Lung (tissue), 17 donors: ENCODE measurements at places on chromosomes 1 and 21. TPM values are rescaled to one million over a fixed set of nuclear protein-coding genes. Genes with fewer than 3 reads are reported as not detected.
A peak's percentile ranks its signal among the peaks of the same experiment; 100 is the strongest.

The CELA3A gene
- 0.26 TPM for polyA plus RNA-seq

The ADAMTS1 gene
- 15.3 TPM for polyA plus RNA-seq

The EFNA1 gene
- polyA plus RNA-seq, result 187 TPM

The FALEC gene
- 0.09 TPM for polyA plus RNA-seq

The AMY2A gene
- not detected for polyA plus RNA-seq

The AZIN2 gene
- polyA plus RNA-seq, result 1.5 TPM

The FMOD gene
- polyA plus RNA-seq, result 16.5 TPM

The CCDC30 gene
- polyA plus RNA-seq, result 5.0 TPM

The ZNF683 gene
- 0.55 TPM for polyA plus RNA-seq

The WLS gene
- 32.9 TPM for polyA plus RNA-seq

The ATP1A4 gene
- polyA plus RNA-seq, result 0.09 TPM

The FAM151A gene
- 0.06 TPM for polyA plus RNA-seq

The KCNH1 gene
- polyA plus RNA-seq, result not detected

The LRIG2 gene
- polyA plus RNA-seq, result 2.9 TPM

The LCE2A gene
- polyA plus RNA-seq, result not detected

DNA sequence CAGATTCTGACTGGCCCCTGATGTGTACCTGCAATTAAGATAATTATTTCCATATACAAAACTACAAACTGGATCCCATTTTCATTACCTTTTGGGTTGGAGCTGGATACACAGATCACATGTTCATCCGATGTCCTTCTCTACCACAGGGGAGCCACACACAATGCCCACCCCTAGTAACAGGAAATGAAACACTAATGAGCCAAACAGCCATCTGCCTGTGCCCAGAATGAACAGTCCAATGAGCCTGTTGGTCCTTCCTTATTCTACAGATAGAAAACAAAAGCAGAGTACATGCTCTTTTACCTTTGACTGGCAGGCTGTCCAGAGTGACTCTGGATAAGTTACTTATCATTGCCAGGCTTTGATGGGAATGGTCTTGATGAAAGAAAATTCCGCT, 68.6 kb downstream of the SIPA1L2 start:
- peaks cover 46% of the 10 kb centered on the region for H3K4me1 ChIP-seq
- no peaks in the 10 kb centered on the region for H3K36me3 ChIP-seq
- no peak overlapping the region for H3K27ac ChIP-seq

DNA sequence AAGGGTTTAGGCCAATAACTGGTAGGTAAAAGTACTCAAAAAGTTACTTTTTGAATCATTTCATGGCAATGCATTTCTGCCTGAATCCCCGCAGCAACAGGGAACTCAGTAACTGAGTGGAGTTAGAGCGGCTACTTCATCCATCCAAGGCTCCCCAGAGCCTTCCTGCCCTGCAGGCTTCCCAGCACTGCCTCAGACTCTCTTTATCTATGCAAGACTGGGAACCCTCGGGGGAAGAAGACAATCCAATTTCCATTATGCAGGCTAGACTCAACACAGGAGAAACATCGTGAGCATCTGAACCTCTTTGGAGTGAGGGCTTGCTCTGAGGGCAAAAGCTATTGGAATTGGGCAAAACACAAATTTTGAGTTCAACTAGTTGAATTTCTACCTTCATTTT, 23.1 kb downstream of the ZMYND12 start:
- no peak overlapping the region for H3K27ac ChIP-seq
- H3K36me3 ChIP-seq, result no peaks in the 10 kb centered on the region
- DNase-seq, result no peak
- H3K4me1 ChIP-seq, result no peaks in the 10 kb centered on the region
- H3K4me3 ChIP-seq, result no peak overlapping the region
- H3K27me3 ChIP-seq, result no peaks in the 10 kb centered on the region

DNA sequence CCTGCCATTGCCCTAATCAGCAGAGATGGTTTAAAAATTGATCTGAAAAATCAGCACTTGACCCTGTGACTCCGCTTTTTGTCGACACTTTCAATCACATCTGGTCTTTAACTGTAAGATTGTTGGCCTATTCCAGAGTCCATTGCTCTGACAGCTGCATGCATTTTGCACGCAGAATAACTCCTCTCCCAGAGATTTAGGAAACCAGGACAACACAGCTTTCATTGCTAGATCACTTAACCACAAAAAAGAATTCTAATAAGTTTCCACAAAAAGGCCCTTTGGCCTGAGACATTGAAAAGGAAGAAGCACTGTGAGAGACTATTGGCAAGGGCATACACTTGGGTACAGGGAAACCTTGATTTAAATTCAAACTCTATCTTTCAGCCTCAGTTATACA, 373.1 kb downstream of the TGFB2 start:
- H3K4me1 ChIP-seq, result no peaks in the 10 kb centered on the region
- no peaks in the 10 kb centered on the region for H3K36me3 ChIP-seq
- no peak overlapping the region for H3K27ac ChIP-seq
- DNase-seq, result peak; percentile 23

GRCh38 chr1:161631076-161631475, at the start of gene FCGR3B:
Gene FCGR3B (minus strand): TSS chr1:161631176. CDS start chr1:161631094, 82 bp downstream.
- DNase-seq, result no peak
- H3K27me3 ChIP-seq, result no peaks in the 10 kb centered on the region
- H3K36me3 ChIP-seq, result no peaks in the 10 kb centered on the region
- H3K27ac ChIP-seq, result no peak within 1 kb of the TSS
- no peak within 1 kb of the TSS for H3K4me3 ChIP-seq
- H3K4me1 ChIP-seq, result no peaks in the 10 kb centered on the region

GRCh38 chr1:186785503-186785902, 43.2 kb upstream of the PLA2G4A start:
- DNase-seq, result no peak
- H3K4me3 ChIP-seq, result no peak overlapping the region
- no peaks in the 10 kb centered on the region for H3K4me1 ChIP-seq

GRCh38 chr21:42567214-42567555, 53.5 kb downstream of the SLC37A1 start:
- no peaks in the 10 kb centered on the region for H3K36me3 ChIP-seq
- no peak overlapping the region for H3K4me3 ChIP-seq
- no peaks in the 10 kb centered on the region for H3K4me1 ChIP-seq
- DNase-seq, result no peak
- no peaks in the 10 kb centered on the region for H3K27me3 ChIP-seq

DNA sequence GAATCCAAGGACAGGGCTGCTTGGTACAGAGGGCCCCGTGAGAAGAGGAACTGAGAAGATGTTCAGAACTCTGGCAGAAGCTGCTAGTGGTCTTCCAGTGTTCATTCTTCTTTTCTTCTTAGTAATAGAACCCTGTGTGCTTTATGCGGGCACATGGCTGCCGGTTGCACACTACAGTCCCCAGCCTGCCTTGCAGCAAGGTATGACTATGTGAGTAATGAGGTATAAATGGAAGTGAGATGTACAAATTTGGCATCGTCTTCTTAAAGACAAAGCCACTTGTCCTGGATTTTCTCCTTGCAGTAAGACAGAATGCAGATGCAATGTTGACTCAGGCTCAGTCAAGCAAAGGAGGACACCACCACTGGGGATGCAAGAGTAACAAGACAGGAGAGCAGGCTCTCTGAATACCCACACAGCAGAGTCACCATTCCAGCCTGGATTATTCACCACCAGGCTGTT, 15.0 kb upstream of the ATP1B1 start:
- no peak for DNase-seq
- H3K27me3 ChIP-seq, result no peaks in the 10 kb centered on the region
- H3K36me3 ChIP-seq, result no peaks in the 10 kb centered on the region

- no peaks in the 10 kb centered on the region for H3K27me3 ChIP-seq
- peak overlapping the region; percentile 20 for H3K27ac ChIP-seq
- peaks cover 4% of the 10 kb centered on the region for H3K4me1 ChIP-seq
- H3K36me3 ChIP-seq, result no peaks in the 10 kb centered on the region
- H3K4me3 ChIP-seq, result no peak overlapping the region
These were observed 68.1 kb downstream of the JAK1 start for GRCh38 chr1:64898107-64898861.

DNA sequence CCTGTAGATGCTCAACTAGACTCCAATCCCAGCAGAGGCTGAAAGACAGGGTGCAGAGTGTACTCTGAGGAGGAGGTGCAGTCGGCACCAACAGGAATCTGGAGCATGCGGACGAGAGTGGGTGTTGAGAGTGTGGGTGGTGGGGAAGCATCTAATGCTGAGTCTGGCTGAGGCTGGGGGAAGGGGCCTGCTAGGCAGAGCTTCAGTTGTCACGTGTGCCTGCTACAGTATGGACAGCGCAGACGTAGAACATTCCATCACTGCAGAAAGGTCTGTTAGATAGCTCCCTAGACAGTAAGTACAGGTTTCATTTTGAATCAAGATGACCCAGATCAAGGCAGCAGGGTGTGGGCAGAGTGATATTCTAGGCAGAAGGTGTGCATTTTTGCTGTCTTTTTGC, 23.1 kb downstream of the SNAP47 start:
- no peak for DNase-seq
- no peaks in the 10 kb centered on the region for H3K4me1 ChIP-seq
- no peaks in the 10 kb centered on the region for H3K27me3 ChIP-seq
- H3K36me3 ChIP-seq, result peaks cover 26% of the 10 kb centered on the region
- H3K4me3 ChIP-seq, result no peak overlapping the region
- no peak overlapping the region for H3K27ac ChIP-seq

GRCh38 chr1:234900595-234900994, 228.0 kb downstream of the TOMM20 start:
- DNase-seq, result no peak
- H3K36me3 ChIP-seq, result no peaks in the 10 kb centered on the region
- H3K4me3 ChIP-seq, result no peak overlapping the region
- peaks cover 19% of the 10 kb centered on the region for H3K4me1 ChIP-seq

- no peaks in the 10 kb centered on the region for H3K36me3 ChIP-seq
- DNase-seq, result no peak
- no peak overlapping the region for H3K27ac ChIP-seq
- no peaks in the 10 kb centered on the region for H3K4me1 ChIP-seq
- no peak overlapping the region for H3K4me3 ChIP-seq
These were observed 9.5 kb upstream of the HPDL start for GRCh38 chr1:45317166-45317565.

DNA sequence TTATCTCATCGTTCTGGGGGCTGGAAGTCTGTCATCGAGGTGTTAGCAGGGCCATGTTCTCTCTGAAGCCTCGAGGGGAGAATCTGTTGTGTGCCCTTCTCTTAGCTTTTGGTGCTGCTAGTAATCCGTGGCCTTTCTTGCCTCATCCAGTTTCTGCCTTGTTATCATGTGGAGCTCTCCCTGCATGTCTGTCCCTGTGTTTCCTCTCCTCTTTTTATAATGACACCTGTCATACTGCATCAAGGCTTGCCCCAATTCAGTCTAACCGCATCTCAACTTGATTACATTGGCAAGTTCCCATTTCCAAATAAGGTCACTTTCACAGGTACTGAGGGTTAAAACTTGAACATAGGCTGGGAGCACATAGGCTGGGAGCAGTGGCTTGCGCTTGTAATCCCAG, 82.6 kb upstream of the CNIH3 start:
- no peak overlapping the region for H3K4me3 ChIP-seq
- H3K4me1 ChIP-seq, result no peaks in the 10 kb centered on the region
- DNase-seq, result no peak
- no peak overlapping the region for H3K27ac ChIP-seq

DNA sequence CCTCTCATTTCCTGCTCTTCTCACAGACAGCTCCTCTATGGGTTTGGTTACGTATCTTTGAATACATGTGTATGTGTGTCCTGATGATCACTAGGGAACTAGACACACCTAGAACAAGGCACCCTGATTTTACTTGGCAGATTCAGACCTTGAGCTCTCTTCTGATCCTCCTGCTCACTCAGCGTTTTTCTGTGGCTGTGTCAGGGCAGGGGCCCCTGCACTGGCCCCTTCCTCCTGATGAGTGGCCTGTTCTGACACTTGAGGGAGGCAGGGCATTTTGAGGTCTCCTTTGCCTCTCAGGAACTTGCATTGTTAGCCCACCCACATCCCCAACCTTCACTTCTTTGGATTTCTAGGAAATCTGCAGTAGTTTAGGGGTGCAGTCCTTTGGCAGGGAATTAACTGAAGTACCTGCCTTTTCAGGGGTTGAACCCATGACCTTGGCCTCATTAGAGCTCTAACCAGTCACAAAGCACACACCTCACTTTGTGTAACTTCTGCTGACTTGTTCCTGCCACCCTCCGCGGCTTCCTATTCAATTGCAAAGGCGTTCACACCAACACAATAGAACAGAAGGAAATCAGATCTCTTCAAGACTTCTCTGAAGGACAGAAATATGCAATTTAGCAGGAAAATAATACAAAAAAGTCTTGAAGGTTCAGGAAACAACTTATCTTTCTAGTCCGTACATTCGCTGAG, 8.8 kb downstream of the SMYD2 start:
- no peaks in the 10 kb centered on the region for H3K27me3 ChIP-seq
- H3K4me3 ChIP-seq, result no peak overlapping the region
- no peak for DNase-seq
- H3K27ac ChIP-seq, result no peak overlapping the region

DNA sequence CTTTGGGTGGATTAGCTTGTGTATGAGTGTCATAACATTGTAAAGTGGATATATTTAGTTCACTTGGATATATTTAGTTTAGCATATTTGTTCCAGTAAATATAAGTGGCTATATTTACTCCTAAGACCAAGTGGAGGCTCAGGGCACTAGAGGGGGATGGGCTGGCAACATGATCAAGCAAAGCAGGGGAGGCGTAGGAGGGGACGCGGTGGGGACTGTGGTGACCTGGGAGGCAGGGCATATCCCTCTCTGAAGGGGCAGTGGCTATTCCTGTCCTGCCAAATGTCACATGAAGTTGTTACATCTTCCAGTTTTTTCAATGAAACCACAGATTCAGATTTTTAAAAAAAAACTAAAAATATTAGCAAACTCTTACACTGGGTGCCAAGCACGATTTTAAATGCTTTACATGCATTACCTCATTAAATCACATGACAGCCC, 51.9 kb upstream of the EDN2 start:
- no peak for DNase-seq
- no peaks in the 10 kb centered on the region for H3K36me3 ChIP-seq
- H3K27me3 ChIP-seq, result no peaks in the 10 kb centered on the region
- H3K27ac ChIP-seq, result no peak overlapping the region
- no peak overlapping the region for H3K4me3 ChIP-seq

GRCh38 chr1:111366256-111366655, 61.3 kb downstream of the OVGP1 start:
- no peaks in the 10 kb centered on the region for H3K27me3 ChIP-seq
- H3K4me3 ChIP-seq, result no peak overlapping the region
- H3K4me1 ChIP-seq, result no peaks in the 10 kb centered on the region

- H3K27ac ChIP-seq, result no peak overlapping the region
- H3K4me1 ChIP-seq, result no peaks in the 10 kb centered on the region
- no peak overlapping the region for H3K4me3 ChIP-seq
These were observed 338.2 kb downstream of the KIF26B start for GRCh38 chr1:245493029-245493428.

DNA sequence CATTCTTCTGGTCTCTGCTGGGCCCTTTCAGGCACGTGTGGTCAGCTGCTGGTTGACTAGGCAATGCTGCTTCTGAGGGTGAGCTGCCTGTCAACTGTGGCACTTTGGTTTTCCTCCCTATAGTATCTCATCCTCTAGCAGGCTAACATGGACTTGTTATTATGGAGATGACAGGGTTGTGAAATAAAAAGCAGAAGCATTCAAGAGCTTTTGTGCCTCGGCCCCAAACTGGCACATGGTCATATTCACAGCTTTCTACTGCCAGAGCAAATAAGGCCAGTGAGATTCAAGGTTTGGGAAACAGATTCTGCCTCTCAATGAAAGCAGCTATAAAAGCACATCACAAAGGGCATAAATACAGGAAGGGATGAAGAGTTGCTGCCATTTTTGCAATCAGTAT, 1.6 kb upstream of the ZNF124 start:
- H3K36me3 ChIP-seq, result no peaks in the 10 kb centered on the region
- DNase-seq, result no peak
- H3K27me3 ChIP-seq, result no peaks in the 10 kb centered on the region
- H3K4me3 ChIP-seq, result no peak overlapping the region
- H3K4me1 ChIP-seq, result no peaks in the 10 kb centered on the region
- no peak overlapping the region for H3K27ac ChIP-seq

GRCh38 chr1:208565756-208566440, 321.7 kb upstream of the PLXNA2 start:
- no peak overlapping the region for H3K27ac ChIP-seq
- DNase-seq, result no peak
- no peak overlapping the region for H3K4me3 ChIP-seq
- H3K27me3 ChIP-seq, result no peaks in the 10 kb centered on the region
- H3K36me3 ChIP-seq, result no peaks in the 10 kb centered on the region
